Activated CD4-positive, alpha-beta memory T cell treated with anti-CD3 and anti-CD28 coated beads, Interleukin-2, amount 10 ng/mL, durations not matched to agents 7 days and 5 days (primary cell): ENCODE measurements at places on chromosomes 2 and 18. TPM values are rescaled to one million over a fixed set of nuclear protein-coding genes. Genes with fewer than 3 reads are reported as not detected.

The UGT1A6 gene
- not detected for total RNA-seq

GRCh38 chr18:45541421-45541820 is 73.9 kb upstream of the SLC14A2 start:
- DNase-seq = no peak

GRCh38 chr2:26818972-26819371 is 29.0 kb upstream of the DPYSL5 start:
- no peak for DNase-seq

GRCh38 chr2:1601471-1602277 is 142.6 kb downstream of the PXDN start:
- DNase-seq = no peak

DNA sequence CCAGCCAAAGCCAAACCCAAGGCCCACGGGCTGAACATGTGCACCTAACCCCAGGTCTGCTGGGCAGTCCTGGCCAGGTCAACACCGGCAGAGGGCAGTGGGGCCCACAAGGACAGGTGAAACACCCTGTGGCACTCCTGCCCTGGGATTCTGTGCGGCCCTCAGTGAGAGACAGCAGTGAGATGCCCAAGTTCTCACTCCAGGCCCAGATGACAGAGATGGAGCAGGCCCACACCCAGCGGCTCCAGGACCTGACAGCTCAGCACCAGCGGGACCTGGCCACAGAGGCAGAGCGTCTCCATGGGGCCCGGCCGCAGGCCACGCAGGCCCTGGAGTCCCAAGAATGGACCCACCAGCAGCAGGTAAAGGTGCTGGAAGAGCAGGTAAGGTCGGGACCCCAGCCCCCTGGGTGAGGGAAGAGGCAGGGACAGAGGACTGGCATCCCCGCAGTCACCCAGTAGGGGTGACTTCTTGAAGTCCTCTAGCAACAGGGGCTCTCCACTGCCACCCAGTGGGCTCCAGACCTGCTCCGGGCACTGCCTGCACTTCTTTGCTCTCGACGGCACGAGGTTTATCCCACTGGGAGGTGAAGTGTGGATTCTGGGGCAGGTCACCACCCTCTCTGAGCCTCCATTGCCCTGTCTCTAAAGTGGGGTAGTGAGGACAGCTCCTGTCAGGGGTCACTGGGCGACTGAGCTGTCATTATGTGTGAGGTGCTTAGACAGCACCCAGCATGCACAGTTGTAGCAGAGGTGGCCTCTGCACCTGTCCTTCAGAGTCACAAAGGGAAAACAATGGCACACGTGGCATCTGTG is 8.8 kb upstream of the SNED1 start:
- DNase-seq = no peak

- no peak for DNase-seq
These were observed 148.6 kb downstream of the MAIP1 start for GRCh38 chr2:200104015-200104414.

The DUSP28 gene
- total RNA-seq = 7.9 TPM

- no peak for DNase-seq
These were observed 87.9 kb downstream of the ZNF804A start for GRCh38 chr2:184685999-184686841.

DNA sequence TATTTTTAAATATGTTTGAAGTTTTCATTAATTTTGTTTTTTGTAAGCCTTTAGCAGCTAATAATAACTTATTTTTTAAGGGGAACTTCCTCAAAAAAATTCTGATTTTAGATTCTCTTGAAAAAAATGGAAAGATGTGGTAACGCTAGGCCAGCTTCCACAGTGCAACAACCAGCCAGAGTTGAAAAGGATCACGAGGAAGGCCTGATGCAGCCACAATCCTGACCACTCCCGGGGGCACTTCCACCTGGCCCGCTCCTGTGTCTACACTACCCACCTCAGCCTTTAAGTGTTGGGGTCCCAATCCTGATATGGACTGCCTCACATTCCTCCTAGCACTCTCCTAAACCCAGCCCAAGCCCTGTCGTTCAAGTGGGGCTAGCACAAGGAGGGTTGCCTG is 101.1 kb downstream of the TMEM17 start:
- DNase-seq = no peak

DNA sequence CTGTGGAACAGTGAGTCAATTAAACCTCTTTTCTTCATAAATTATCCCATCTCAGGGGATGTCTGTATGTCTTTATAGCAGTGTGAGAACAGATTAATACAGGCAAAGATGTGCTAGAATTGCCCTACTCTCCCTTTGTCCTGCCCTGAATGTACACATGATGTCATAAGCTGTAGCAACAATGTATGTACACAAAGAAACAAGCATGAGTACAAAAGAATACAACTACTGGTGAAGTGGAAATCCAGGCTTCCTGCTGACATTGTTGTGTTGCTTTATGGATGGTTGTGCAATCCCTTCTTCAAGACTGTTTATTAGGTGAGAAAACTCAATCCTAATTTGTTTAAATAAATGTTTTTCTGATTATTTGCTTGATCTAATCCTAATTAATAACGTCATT is 446.6 kb downstream of the DSC3 start:
- no peak for DNase-seq
